DMS 273 treated with DMSO at 0.1 percent for 48 hours (cell line): ENCODE measurements at places on chromosomes 1 and 21.
A peak's percentile ranks its signal among the peaks of the same experiment; 100 is the strongest.

DNA sequence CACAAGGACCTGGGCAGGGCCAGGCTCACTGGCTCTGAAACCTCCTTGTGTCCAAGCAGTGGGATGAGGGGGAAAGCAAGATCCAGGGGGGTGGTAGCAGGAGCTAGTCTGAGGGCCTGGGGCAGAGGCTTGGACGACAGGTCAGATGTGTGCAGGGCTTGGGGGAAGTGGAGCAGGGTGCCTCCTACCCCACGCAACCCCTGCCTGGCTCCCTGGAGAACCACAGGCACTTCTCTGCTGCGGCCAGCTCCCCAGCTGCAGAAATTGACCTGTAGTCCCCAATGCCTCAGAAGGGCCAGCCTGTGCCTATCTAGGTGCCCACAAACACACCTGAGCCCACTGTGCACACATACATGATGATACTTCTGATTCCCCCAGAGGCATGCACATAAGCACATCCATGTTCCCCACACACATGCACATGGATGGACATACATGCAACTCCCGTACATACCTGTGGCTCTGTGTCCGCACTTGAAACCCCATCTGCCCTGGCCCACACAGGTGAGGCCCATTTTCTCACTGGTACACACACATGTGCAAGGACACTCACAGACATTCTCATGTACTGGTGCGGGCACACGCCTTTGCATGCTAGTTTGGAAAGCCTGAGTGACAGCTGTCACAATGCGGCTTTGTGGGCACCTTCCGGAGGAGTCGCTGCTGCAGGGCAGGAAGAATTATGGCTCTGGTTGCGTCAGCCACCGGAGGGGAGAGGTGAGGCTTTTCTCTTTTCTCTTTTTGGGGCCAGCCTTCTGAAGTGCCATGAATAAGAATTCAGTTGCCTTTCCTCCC, 247.2 kb upstream of the CSF3R start:
- no peak for DNase-seq

GRCh38 chr1:207345644-207346477, 24.4 kb downstream of the CD55 start:
- no peak for DNase-seq

DNA sequence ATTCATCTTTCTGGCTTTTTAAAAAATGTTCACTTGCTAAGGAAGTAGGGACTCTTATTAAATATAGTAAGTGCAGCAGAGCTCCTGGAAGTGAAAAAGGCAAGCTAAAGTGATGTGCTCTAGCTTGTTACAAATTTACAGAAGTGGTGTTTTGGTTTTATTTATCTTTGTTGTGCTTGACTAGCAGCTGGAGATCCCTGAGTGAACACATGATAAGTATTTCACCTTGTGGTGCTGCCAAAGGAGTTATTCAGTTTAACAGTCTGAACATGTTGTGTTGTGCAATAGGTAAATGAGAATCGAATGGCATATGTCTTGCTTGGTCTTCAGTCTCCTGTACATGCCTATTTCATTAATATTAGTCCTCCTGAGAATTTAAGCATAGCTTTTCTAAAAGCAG, 315.7 kb downstream of the TPR start:
- peak; percentile 36 for DNase-seq

GRCh38 chr1:40704817-40705733, 13.6 kb downstream of the NFYC start:
- no peak for DNase-seq

DNA sequence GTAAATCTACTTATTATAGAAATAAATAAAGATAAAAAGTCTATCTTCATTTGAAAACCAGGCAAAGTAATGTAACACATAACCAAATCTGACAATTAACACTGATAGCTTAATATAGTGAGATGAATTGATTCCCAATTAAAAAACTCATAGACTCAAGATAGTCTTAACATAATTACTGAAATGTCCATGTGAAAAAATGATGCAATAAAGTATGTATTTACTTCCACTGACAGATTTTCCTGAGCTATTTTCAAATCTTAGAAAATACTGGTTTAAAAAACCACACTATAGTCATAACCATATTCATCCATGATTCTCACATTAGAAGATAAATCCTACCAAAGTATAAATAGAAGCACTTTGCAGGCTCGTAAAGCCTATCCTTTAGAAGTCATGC, 9.6 kb upstream of the DONSON start:
- no peak for DNase-seq

DNA sequence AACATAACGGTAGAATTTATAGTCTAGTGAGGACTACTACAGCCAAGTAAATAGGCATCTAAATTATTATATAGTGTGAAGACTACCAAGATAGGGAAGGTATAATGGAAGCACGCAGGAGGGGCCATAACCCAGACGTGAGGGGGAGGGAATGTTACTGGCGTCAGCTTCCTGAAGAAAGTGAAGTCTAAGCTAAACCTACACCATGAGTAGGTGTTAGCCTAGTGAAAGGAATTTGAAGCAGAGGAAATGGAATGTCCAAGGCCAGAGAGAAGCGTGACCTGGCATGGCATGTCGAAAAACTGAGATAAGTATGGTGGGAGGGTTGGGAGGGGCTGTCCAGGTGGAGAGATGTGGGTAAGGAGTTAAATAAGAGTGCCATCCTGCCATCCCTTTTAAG, 140.5 kb downstream of the SLC44A5 start:
- DNase-seq: no peak

DNA sequence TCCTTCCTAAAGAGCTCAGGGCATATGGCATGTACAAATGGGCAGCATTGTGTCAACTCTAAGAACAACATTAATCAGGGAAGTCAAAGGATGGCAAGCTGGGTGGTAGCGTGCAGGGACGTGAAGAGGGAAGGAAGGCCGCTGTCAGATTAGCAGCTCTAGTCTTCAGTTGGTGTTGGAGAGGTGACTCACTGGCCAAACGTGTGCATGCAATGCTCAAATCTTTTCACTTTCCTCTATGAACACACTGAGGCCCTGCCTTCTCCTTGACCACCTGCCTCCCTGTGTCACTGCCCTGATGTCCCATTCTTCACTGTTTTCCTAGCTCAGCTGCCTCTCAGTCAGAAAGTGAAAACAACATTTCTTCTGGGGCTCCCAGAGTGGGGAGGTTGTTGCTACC, 5.9 kb upstream of the PIGR start:
- no peak for DNase-seq
